Stromal cell of bone marrow (primary cell): ENCODE measurements at places on chromosomes 1 and 21.

DNA sequence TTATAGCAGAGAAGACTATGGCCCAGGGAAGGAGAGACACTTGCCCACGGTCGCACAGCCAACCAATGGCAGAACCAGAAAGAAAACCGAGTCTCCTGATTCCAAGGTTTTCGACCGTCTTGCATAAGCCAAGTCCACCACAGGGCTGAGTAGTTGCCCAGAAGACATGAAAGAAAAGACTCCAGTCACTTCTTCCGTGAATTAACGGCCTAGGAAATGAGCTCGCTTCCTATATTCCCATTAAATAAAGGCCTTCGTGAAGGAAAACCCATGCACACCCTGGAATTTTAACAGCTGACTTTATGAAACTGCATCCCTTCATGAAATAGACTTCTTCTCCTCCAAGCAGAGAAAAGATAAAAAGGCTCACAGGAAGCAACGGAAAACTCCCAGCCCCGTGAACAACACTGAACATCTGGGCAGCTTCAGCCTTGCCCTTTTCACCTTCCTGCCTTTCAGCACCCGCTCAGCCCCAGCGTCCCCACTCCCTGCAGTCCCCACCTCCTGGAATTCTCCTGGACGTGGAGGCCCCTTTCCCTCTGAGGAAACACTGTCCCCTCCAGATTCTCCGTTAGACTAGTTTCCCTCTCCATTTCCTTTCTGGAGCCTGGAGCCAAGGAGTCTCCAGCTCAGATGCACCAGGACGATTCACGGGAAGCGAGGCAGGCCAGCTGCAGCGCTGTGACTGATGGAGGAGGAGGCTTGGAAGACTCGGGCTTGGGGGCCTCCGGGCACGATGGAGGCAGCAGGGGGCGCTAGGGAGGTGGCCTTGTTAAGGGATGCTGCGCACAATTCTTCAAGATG, 2.7 kb upstream of the MYOC start:
- DNase-seq, result no peak

GRCh38 chr1:10378081-10378841, 20.6 kb upstream of the PGD start:
- DNase-seq, result peak; percentile 72

GRCh38 chr1:247530785-247531184, 5.5 kb downstream of the OR2C3 start:
- no peak for DNase-seq

GRCh38 chr21:38774152-38774551, 31.6 kb upstream of the ETS2 start:
- no peak for DNase-seq

- no peak for DNase-seq
These were observed 26.2 kb downstream of the ACOT11 start for GRCh38 chr1:54574158-54574778.

GRCh38 chr1:151881479-151881878, 27.8 kb downstream of the THEM4 start:
- DNase-seq, result no peak

GRCh38 chr1:201217851-201218250, 27.2 kb downstream of the IGFN1 start:
- DNase-seq, result no peak

DNA sequence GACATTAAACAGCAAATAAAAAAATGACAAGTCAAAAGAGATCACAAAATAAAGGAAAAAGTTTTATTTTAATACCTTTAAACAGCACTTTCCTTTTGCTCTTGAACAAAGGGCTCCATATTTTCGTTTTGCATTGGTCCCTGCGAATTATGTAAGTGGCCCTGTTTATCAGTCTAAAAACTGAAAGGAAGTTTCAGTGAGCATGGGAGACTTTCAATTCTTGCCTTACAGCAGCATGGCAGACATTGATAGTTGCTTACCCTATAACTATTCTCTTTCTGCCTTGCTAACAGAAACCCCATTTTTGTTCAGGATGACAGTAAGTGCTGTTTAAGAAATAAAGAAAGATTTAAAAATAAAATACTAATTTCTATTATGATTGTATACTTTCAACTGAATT, 5.2 kb upstream of the SH3GLB1 start:
- DNase-seq, result no peak

- DNase-seq, result peak; percentile 36
These were observed 80.4 kb upstream of the EFHD2 start for GRCh38 chr1:15329104-15329820.

DNA sequence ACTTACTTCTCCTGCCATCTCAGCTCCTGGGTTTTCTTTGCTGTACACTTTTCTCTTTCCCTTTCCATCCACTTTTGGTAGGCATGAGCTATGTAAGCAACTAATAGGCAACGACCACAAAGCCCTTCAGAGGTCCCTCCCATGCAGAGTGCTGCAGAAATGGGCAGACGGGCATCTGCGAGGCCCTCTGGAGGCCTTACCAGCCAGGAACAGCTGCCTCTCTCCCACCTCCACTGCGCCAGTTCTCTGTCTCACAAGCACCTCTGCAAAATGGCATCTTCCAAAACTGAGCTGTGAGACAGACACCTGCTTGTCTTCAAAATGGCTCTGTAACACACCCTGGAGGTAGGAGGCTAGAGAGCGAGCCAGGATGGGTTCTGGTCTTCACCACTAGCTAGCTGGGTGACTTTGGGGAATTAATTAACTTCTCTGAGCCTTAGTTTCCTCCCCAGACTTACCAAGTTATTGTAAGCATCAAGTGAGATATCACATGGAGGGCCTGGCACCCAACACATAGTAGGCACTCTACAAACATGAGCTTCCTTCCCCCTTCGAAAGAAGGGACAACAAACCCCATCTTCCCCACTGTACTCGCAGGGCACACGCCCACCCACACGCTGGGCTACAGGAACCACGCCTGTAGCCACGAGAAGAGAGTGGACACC, 62.0 kb downstream of the BCAR3 start:
- no peak for DNase-seq

DNA sequence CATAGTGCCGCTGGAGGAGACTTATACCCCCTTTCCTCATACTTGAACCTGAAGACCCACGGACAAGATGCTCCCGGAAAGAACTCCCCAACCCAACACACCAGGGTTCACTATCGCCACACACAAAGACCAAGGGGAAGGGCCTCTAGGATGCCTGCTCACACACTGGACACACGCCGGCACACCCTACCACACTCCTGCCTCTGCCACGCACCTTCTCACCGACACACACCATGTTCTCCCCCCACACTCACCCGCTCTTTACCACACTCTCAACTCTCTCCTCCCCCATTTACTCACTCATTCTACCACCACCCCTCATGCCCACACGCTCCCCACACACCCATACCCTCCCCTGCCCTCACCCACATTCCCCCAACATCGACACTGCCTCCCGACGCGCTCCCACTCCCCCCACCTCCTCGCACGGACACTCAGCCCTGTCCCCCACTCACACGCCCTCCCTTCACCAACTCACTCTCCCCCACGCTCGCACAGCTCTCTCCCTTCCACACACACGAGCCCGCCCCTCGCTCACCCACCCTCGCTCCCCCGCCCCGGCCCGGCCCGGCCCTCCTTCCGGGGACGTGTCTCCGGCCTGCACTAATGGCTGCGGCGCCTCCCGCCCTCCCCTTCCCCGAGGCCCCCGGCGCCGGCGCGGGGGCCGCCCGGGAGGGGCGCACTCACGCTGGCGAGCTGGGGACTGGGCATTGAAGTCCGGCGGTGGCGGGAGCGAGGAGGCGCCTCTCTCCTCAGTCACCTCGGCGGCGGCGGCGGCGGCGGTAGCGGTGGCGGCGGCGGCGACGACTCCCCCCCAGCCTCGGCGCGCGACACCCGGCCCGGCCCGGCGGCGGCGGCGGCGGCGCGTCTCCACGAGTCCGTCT, 626 bp downstream of the PTP4A2 start:
- DNase-seq, result peak; percentile 61

- DNase-seq, result no peak
These were observed 5.0 kb downstream of the CTBS start for GRCh38 chr1:84569216-84569615.

GRCh38 chr21:38433471-38433870, 64.8 kb downstream of the ERG start:
- DNase-seq, result no peak

GRCh38 chr1:166638137-166638536, 201.1 kb upstream of the POGK start:
- DNase-seq, result no peak

- DNase-seq, result no peak
These were observed 78.1 kb downstream of the DDR2 start for GRCh38 chr1:162710345-162710744.

DNA sequence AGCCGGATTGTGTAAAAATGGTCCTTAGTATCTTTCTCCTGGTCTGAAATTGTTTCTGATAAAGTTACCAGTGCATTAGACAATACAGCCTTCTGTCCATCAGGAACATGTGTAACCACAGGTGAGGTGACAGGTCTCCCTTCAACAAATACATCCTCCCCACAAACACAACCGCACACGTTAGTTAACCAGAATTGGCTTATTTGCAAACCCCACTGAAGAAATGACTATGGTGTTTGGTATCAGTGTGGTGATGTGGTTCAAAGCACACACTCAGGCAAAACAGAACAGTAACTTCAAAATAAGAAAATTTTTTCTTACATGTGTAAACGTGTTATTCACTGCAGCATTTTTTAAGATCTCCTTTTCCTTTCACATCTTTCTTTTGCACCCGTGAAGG, 517.2 kb upstream of the NR5A2 start:
- no peak for DNase-seq

DNA sequence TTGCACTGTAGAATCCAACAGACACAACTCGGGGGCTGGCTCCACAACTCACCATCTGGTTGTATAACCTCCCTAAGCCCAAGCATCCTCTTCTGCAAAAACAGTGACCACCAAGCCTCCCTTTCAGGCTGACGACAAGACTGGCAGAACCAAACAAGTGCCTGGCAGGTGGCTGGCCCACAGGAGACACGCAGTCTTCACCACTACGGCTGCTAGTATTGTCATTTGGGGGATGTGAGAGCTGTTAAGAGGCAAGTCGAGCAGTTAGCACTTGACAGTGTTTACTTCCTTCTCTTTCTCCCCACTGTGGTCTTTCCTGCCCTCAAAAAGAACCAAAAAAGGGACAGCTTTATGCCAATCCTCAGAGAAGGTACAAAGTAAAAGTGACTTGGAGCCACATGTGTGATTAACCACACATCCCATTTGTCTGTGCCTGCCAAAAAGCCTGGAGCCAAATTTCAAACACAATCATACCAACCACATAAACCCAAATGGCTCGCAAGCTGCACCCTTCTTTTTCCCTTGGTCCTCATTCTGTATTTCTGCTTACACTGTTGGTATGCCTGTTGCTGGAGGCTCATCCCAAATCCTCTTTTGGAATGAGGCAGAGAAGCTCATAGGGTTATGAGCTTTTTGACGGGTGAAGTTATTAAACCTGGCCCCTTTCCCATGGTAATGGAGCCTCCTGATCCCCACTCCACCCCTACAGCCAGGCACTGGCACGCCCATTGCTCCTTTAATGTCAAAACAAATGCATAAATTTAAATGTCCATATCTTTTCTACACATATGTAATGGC, 94.1 kb downstream of the TGFBR3 start:
- DNase-seq, result no peak

GRCh38 chr1:41359211-41360073, 1.8 kb upstream of the FOXO6 start:
- DNase-seq, result no peak

GRCh38 chr1:89610457-89611011, 22.4 kb upstream of the LRRC8C start:
- DNase-seq, result no peak

DNA sequence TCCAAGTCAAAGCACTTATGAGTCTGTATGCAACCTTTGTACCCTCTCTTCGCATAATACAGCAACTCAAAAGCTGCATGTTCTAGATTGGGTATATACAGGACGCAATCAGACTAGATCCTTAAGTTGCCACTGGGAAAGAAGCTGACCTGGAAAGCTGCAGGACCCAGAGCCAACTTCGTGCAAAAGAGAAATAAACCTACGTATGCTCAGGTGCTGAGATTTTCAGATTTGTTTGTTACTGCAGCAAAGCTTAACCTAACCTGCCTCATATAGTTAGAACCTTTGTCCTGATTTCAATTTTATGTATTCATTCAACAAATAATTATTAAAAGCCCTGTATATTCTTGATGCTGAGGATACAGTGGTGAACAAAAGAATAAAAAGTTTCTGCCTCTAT, 139.7 kb downstream of the SLC30A10 start:
- DNase-seq, result no peak

DNA sequence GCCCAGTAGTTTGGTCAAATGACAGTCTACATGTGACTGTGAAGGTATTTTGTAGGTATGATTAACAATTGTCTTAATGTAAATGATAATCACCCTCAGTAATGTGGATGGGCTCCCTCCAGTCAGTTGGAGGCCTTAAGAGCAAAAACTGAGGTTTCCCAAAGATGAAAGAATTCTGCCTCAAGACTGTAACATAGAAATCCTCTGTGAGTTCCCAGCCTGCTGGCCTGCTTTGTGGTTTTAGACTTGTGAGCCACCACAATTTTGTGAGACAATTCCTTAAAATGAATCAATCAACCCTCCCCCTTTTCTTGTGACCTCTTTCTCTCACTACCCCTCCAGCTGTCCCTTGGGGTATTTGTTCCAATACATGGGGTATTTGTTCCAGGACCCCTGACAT, 226.4 kb upstream of the DPYD start:
- no peak for DNase-seq

DNA sequence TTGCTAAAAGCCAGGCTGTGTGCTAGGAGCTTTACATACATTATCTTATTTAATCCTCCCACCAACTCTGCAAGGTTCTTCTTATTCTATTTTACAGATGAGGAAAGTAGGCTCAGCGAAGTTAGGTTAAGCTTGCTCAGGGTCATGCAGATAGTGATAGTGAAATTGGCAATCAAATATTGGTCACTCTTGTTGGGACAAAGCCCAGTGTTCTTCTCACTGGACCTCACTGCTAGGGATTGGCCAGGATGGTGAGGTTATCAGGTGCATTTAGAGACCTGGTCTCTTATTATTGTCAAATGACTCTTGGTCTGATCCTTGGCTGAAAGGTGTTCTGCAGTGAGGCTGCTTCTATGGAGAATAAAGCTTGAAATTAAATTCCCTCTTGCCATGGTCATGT, 145.1 kb downstream of the CNIH3 start:
- DNase-seq, result no peak

GRCh38 chr1:163161337-163161736, 41.4 kb downstream of the RGS5 start:
- DNase-seq, result no peak

- no peak for DNase-seq
These were observed 439.9 kb downstream of the DISC1 start for GRCh38 chr1:232066521-232066920.

DNA sequence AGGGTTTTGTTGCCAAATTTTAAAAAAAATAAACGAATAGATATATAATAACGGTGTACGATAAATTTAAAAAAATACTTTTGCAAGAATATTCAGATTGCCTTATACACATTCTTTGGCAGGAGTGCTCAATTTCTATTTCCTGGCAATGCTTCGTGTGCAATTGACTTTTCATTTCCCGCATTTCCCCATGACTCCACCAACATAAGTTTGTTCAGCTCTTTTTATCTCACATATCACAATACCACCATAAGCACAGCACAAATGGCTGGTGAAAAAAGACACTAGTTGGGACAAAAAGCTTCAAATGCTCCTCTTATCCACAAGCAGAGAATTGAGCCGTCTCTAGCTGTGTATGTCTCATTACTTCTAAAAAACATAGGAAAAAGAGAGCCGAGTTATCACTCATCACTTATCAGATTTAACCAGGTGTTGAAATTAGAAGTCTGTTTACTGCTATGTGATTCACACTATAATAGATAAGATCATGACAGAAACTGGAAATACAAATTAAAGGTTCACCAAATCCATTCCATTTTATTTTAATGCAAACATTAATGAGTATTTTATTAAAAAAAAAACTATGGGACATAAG, 28.9 kb upstream of the RGS1 start:
- DNase-seq, result no peak
